GM12892 (cell line): ENCODE measurements at places on chromosomes 7 and 10.

GRCh38 chr10:77247031-77247990 lies 390.3 kb downstream of the KCNMA1 start:
- DNase-seq = no peak

DNA sequence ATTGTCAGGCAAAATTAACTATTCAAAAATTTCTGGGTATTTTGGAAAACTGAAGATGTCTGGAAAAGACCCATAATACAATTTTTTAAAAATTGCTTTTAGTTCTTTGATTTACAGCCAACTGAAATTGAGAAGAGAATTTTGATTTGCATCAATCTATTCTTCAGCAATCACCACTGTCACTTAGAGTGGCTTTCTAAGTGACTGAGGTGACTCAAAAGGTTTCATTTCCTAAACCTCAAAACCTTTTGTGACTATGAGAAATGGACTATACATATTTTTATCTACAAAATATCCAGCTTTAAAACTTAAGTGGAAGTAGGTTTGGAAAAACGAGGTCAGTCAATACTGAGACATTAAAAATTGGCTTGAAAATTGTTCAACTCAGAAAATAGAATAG lies 60.0 kb downstream of the ENO4 start:
- no peak for DNase-seq

GRCh38 chr7:117008886-117009531 lies 55.7 kb downstream of the ST7 start:
- DNase-seq = no peak

DNA sequence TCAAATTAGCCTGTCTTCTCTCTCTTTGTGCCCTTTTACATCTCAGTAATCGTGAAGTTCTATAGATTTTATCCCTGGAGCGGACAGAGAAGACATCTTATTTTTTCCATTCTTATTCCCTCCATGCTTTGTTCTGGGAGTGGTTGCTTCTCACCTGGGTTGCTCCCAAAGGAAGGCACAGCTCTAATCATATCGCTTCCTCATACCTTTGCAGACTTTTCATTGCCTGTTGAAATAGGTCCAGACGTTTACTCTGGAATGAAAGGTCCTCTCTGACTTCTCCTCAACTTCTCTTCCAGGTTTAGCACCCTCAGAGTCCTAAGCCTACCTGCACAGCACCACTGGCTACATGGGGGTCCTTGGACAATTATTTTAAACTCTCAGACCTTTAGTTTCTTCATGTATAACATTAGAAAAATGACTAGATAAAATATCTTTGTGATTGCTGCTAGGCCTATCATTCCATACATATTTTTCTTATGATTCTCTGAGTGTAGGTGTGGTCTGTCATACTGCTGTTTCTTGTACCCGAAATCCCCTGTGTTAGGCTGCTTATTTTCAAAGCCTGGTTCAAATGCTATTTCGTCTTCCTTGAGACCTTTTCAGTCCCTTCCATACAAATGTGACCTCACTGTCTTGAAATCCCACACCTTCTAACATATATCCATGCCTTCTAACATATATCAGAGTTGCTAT lies 418.1 kb downstream of the GFRA1 start:
- DNase-seq = no peak

GRCh38 chr10:34789966-34790506 lies 25.1 kb downstream of the PARD3 start:
- DNase-seq = no peak

- no peak for DNase-seq
Measured at GRCh38 chr7:123792547-123792946, 43.7 kb upstream of the WASL start.

GRCh38 chr7:132394283-132395198 lies 181.7 kb downstream of the PLXNA4 start:
- no peak for DNase-seq

DNA sequence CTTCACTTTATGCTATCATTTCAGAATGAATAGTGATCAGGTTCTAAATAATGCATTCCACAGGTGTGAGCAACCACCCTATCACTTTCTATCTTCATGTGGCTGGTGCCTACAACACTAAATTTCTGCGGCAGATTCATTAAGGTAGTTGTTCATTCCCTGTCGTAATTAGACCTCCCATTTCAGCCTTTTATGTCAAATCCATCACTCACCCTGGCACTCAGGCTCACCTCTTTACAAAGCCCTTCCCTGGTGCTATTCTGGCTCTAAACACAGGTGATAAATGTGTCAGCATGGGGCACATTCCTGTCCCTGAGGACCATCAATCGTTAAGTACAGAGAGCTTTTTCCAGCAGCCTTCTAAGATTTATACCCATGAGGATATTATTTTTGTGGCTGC lies 300.0 kb upstream of the C7orf33 start:
- no peak for DNase-seq

GRCh38 chr10:133100706-133101415 lies 13.1 kb downstream of the ADGRA1 start:
- no peak for DNase-seq

GRCh38 chr7:33774762-33775523 lies 130.4 kb upstream of the BMPER start:
- DNase-seq = no peak

GRCh38 chr10:61904733-61905725 lies 3.5 kb downstream of the ARID5B start:
- DNase-seq = no peak

DNA sequence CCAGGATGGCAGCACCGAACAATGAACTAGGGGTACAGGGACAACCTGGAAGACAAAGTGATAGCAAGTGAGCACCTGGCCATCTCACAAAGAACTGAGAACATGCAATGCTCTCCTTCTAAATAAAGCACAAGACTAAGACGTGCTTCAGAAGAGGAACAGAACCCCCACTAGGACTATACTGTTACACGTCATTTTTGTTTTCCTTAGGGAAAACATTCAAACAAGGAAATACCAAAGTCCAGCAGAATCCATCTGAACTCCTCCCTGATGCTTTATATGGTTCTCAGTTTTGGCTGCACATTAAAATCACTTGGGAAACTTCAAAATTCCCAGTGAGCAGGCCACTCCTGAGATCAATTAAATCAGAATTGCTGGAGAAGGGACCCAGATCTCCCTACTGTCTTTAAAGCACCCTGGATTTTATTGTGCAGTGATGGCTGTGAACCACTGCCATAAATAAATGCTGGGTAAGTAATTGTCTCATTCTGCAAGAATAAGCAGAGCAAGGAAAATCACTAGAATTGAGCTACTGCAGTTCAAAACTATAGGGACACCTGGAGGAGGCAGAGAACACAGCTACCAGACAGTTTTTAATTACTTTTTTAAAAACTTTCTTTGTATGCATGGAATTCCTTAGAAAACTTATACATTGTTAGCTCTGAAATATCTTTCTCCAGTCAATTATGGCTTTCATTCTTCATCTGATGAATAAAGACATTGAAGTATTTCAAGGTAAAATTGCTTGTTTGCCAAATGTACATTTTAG lies 866.5 kb upstream of the GHITM start:
- DNase-seq = no peak

GRCh38 chr7:130927062-130927461 lies 193.1 kb upstream of the KLF14 start:
- DNase-seq = no peak

- DNase-seq = no peak
Measured at GRCh38 chr7:21617916-21618390, 75.1 kb downstream of the DNAH11 start.

- DNase-seq = no peak
Measured at GRCh38 chr10:31645786-31646185, 282.8 kb downstream of the ARHGAP12 start.

DNA sequence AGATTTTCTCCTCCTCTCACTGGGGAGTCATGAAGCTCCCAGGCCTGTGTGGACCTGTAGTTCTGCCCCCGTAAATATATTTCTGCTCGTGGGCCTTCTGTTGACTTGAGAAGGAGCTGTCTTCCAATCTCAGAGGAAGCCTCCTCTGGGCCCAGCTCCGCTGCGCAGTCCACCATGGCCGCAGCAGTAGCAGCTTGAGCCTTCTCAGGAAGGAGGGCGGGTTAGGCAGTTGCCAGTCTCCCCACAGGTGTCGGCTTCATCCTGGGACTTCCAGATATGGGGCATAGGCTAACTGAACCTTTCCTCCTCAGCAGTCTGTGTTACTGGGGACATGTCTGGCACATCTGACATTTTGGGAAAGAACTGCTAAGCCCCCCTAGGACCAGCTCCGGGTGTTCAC lies 62.9 kb upstream of the TRIM8 start:
- DNase-seq = no peak

DNA sequence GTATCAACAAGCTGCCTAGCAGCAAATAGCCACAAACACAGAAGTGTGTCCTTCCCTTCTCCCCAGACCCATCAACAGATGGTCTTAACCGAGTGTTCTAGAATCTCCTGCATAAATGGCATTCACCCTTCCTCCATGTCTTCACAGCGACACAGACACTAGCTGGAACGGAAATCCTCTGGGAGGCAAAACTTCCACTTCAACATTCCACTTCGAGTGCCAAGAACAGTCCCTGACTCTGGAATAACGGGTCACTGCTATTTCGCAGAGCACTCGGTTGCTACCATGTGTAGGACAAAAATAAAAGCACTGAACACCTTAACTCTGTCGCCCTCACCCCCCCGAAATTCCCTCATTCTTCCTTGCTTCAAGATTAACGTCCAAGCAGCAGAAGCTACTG lies 65.1 kb downstream of the SFMBT2 start:
- DNase-seq = no peak

DNA sequence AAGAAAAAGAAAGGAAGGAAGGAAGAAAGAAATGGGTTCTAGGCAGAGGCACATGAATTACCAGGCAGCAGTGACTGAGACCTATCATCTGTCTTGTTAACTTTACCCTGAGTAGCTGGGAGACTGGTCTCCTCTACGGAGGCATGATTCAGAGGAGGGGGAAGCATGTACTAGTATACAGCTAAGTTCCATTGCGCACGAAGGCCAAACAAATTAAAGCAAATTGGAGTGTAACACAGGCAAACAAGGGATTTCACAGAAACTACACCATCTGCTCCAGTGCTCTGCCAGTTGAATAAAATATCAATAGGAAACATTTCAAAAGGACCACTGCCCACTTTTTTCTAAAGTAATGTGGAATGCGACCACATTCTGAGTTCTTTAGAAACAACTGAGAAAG lies 65.9 kb upstream of the RSU1 start:
- no peak for DNase-seq

- DNase-seq = no peak
Measured at GRCh38 chr10:71880425-71881306, 29.6 kb upstream of the PSAP start.

GRCh38 chr7:81355911-81356310 lies 413.9 kb downstream of the HGF start:
- no peak for DNase-seq

DNA sequence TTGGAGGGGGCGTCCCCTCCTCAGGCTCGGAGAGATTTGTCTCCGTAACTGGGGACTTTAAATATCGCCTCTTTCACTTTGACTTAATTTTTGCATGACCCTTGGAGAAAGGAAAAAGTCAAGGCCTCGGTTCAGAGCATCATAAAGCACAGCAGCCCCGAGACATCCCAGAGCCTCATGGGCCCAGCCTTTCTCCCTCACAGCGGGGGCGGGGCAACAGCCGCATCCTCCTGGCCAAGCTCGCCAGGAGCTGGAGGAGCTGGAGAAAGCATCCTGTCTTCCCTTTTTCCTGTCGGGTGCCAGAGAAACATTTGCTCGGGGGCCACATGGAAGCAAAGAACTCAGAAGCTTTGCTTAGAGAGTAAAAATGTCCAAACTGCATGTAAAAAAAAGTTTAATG lies 43.6 kb upstream of the DPYSL4 start:
- DNase-seq = no peak

GRCh38 chr10:130200179-130201042 lies 64.2 kb downstream of the GLRX3 start:
- no peak for DNase-seq

- peak; percentile 84 for DNase-seq
Measured at GRCh38 chr7:76303202-76304147, 1.0 kb downstream of the HSPB1 start.

GRCh38 chr7:102220960-102221800 lies 65.5 kb upstream of the SH2B2 start:
- DNase-seq = no peak

- no peak for DNase-seq
Measured at GRCh38 chr10:29595636-29596225, 39.0 kb downstream of the SVIL start.

DNA sequence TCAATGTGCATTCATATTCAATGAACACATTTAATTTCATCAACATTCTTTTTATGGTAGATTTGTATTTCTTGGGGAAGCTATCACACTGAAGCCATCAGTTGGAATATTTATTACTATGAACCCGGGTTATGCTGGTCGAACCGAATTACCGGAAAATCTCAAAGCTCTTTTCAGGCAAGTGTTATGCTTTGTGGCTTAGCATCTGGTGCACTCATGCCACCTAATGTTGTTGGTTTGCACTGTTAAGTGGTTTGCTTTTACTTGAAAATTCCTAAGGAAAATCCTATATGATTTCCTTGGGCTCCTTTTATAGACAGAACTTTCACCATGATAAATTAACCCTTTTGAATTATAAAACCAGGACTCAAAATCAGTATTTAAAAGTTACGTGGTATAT lies 147.9 kb downstream of the DNAH11 start:
- DNase-seq = no peak

GRCh38 chr10:12971001-12971788 lies 30.3 kb downstream of the CCDC3 start:
- no peak for DNase-seq
